ENCODE measurements at places on chromosomes 5 and 9.

- DNase-seq, result no peak
Observed at GRCh38 chr9:69034071-69034470, 1.5 kb upstream of the FXN start.

DNA sequence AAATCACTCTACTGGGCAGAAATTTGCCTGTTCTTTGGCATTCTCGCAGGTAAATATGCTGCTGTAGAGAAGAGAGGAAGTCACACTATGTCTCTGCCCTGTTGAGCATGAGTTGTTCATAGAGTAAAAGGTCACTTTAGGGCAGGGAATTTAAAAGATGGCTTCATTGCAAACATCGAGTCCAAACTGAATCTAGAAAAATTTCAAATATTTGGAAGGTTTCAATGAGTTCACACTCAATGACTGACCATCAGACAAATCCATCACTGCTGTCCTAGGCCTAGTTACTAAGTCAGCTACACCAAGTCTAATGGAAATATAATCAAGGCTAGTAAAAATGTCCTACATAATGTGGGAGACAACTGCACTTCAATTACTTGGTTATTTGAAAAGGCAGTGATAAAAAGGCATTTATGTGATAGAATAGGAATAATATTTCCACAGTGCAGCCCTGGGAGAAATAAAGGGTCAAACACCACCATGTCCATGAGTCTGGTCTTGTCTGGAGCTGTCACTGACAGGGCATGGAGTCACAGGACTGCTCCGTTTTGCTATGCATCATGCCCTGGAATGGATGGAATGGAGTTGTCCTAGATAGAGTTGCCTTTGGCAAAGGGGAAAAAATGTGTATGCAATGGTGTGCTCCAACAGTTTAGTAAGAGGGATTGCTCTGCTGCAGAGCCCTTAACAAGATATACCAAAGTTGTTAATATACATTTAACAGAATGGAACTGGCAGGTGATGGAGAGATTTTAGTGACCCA lies 218.5 kb upstream of the DAPK1 start:
- DNase-seq, result no peak

- no peak for DNase-seq
Observed at GRCh38 chr5:4065472-4066320, 470.1 kb downstream of the IRX1 start.

GRCh38 chr9:134391319-134392231 lies 65.3 kb downstream of the RXRA start:
- DNase-seq, result peak; percentile 46

- no peak for DNase-seq
Observed at GRCh38 chr5:145967296-145967695, 30.9 kb downstream of the SH3RF2 start.

DNA sequence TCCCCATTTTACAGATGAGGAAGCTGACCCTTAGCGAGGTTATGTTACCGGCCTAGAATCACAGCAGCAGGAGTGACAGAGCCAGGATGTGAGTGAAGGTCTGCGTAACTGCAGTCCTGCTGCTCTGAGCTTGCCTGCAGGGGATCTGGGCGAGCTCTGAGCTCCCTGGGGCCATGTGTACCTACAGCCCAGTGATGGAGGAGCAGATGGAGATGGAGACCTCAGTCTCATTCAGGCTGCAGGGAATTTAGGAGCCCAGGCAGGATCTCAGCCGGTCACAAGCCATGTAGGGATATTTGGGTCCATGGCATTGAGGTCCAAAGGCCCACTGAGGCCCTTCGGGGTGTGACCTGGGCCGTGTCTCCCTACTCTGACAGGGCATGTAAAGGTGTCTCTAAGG lies 170.6 kb downstream of the CACNA1B start:
- DNase-seq, result no peak

DNA sequence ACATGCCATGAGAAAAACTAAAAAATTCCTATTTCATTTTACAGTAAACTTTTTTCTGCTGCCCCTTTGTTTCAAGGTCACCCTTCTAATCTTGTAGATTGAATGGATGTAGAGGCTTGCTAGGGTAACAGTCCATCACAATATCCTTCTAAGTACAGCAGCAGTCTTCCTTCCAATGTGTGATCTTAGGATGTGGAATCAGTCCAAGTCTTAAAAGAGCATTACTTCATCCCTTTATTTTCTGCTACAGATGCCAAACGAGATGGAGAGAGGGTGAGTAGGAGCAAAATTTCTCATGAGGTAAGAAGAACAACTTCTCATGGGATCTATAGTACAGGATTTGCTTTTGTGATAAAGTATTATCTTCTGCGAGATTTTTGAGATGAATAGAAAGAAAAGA lies 704 bp upstream of the IL33 start:
- DNase-seq, result no peak

DNA sequence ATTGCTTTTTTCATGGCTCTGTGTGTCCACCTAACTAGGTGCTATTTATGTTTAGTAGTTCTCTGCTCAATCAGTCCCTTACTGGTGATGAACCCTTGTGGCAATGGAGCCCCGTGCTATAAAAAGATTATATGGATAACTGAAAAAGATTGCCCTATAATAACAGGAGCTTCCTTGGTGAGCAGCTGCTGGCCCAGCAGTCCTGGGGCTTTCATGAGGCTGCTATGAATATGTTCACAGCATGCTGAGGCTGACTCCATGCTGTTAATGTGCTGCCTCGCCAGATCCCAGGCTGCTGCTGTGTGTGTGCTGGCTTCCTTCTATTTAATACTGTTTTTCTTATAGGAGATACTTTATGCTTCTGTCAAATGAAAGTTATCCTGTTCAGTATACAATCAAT lies 357.5 kb downstream of the TAF11L14 start:
- DNase-seq, result no peak

- DNase-seq, result peak; percentile 57
Observed at GRCh38 chr9:136283291-136284235, 20.3 kb downstream of the CCDC187 start.

DNA sequence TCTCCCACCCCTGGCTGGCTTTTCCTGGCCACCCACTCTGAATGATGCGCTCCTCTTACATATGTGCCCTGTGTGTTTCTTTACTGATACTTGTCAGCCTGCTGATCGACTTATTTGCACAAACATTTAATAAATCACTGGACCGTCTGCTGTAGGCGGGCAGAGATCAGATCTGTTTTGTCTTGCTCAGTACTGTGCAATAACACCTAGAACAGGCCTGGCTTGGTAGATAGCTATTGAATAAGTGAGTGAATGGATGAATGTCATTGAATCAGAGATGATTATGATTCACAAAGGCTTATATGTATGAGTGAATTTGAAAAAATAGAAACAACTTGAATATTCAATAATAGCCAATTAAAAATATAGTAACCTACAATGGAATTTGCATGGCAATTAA lies 165.1 kb downstream of the RGS3 start:
- no peak for DNase-seq

DNA sequence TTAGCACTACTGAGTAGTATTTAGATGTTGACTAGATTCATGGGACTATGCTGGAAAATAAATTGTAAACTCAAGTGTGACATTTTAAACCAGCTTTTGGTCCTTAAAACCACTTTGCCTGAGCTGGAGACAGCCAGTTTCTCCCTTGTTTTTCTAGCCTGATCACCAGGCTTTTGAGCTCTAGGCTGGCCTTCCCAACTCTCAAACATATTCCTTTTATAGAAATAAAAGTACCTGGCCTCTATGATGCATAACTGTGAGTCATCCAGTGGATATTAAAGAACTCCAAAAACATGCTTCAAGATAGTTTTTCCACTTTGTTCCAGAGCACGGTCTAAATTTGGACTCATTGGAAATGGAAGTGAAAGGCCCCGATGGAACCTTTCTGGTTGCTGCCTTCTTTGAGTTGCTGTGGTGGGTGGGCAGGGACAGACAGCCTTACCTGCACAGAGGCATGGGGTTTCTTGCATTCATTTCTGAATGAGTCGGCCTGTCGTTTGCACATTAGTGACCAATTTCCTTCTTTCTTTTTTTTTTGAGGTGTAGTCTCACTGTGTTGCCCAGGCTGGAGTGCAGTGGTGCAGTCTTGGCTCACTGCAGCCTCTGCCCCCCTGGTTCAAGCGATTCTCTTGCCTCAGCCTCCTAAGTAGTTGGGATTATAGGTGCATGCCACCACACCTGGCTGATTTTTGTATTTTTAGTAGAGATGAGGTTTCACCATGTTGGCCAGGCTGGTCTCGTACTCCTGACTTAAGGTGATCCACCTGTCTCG lies 43.1 kb downstream of the TRIO start:
- DNase-seq, result no peak

DNA sequence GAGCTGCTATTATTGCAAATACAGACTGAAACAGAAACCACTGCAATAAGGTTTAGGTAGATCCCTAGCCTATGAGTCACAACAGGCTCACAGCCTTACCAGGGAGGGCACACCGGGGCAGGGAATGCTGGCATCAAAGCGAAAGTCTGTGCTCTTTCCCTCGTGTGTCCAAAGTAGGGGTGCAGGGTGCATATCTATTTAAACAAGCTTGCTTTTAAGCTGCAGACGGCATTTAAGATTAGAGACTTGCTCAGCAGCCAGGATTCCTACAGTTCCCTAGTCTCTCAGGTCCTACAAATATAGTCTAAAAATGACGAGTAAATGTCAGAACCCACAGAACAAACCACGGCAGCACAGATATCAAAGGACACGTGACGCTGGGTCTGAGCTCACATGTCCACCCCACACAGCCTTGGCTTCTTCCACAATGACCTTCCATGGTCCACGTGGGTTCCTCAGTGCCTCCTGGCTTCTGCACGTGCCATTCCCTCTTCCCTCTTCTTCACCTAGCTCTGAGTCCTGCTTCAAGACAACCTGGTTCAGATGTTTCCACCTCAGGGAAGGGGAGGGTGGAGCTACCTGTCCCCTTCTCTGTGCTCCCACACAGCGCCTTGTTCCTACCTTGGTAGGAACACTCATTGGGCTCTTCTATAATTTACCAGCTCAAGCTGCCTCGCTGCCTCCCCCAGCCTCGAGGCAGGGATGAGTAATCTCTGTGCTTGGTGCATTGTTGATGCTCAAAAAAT lies 193.2 kb downstream of the MAPKAP1 start:
- no peak for DNase-seq

- no peak for DNase-seq
Observed at GRCh38 chr9:77651203-77651602, 3.1 kb upstream of the GNA14 start.

DNA sequence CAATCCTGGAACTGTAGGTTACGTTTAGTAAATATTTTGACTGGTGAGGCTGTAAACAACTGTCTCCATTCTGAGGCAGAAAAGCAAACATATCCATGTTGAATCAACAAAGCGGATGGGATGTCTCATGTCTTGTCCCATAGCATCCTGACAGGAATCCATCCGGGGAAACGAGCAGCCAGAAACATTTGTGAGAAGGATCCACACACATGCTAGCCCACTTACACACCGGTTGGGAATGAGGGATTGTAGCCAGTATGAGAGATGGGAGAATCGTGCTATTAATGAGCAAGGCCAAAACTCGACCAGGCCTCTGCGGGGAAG lies 117.5 kb downstream of the FSTL4 start:
- DNase-seq, result no peak

DNA sequence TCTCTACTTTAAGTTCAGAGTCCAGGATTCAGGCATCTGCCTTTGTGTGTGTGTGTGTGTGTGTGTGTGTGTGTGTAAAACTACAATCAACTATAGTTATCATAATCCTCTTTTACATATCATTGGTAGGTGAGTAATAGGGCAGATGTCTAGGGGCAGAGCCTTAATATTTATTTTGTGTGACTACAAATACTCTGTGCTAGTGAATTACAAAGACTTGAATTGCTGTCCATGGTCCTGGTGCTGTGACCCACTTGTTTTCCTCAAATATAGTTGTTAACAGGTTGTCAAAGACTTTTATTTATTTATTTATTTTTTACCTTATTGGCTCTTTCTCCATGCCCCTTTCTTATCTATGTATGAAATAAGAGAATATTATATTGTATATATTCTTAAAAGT lies 196.8 kb downstream of the ANXA1 start:
- no peak for DNase-seq

- peak; percentile 49 for DNase-seq
Observed at GRCh38 chr5:39197556-39197955, 21.8 kb downstream of the FYB1 start.

- no peak for DNase-seq
Observed at GRCh38 chr9:99595796-99596195, 225.9 kb upstream of the NR4A3 start.

DNA sequence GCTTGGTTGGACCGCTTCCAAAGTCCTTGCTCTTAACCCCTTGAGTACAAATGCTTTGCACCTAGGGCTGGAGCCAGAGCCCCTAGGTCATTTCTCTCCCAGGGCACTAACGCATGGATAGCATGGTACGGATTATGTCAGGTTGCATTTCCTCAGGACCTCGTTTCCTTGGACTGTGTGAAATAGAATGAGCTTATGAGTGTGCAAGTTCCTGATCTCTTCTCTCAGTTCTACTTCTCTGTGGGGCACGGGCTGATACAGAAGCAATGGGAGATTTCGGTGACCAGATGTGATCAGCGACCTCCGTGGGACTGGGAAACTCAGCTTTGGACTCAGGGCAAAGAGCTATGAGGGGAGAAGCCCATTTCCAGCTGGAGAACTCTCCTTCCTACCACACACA lies 14.2 kb downstream of the SPARC start:
- no peak for DNase-seq

GRCh38 chr9:114271556-114272510 lies 51.1 kb upstream of the ORM1 start:
- no peak for DNase-seq

DNA sequence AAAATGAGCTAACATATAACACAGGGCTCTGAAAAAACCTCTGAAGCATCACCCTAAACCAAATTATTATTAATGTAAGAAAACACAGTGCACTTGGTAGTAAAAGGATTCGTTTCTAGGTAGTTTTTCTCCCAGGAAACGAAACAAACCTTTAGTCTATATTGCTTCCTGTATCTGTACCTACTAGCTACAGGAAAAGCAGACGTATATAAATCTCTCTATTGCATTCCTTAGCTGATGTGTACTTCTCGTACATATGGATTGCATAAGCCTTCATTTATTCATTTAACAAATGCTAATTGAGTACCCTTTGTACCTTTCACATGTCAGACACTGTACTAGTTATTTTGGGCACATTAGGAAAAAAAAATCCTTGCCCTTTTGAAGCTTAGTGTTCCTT lies 85.0 kb upstream of the RASA1 start:
- no peak for DNase-seq

DNA sequence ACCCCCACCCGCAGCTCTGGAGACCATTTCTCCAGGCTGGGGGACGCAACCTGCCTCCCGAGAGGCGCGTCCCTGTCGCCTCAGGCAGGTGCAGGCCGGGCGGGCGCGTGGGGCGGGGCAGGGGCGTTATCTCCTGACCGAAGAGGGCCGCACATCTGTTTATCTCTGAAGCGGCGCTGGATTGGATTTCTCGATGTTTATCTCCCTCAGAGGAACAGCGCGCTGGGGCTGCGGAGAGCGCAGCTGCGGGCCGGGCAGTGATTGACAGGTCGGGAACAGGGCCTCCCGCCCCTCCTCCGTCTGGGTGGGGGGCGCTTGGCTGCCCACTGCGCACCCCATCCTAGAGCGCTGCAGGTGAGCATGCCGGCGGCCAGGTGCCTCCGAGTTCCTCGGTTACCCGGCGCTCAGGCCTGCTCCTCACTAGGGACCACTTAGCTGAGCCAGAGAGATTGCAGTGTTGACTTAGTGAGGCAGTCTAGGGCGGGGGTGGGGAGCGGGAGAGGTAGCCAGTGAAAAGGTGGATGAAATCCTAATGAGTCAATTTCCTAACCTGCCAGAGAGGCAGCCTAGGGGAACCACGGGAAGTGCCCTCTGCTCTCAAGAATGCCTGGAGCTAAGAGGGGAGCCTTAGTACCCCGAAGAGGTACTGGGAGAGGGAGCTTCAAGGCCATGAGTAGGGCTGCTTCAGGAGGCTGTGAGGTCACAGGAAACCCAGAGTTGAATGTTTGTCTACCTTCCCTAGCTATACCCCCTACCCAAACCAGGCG lies 39.6 kb upstream of the TIFAB start:
- no peak for DNase-seq

GRCh38 chr5:178240766-178241165 lies 8.2 kb upstream of the PHYKPL start:
- DNase-seq, result no peak
